ENCODE measurements at places on chromosomes 6 and 20.
A peak's percentile ranks its signal among the peaks of the same experiment; 100 is the strongest.

- DNase-seq = no peak
Observed at GRCh38 chr6:52022675-52023074, 64.7 kb downstream of the PKHD1 start.

DNA sequence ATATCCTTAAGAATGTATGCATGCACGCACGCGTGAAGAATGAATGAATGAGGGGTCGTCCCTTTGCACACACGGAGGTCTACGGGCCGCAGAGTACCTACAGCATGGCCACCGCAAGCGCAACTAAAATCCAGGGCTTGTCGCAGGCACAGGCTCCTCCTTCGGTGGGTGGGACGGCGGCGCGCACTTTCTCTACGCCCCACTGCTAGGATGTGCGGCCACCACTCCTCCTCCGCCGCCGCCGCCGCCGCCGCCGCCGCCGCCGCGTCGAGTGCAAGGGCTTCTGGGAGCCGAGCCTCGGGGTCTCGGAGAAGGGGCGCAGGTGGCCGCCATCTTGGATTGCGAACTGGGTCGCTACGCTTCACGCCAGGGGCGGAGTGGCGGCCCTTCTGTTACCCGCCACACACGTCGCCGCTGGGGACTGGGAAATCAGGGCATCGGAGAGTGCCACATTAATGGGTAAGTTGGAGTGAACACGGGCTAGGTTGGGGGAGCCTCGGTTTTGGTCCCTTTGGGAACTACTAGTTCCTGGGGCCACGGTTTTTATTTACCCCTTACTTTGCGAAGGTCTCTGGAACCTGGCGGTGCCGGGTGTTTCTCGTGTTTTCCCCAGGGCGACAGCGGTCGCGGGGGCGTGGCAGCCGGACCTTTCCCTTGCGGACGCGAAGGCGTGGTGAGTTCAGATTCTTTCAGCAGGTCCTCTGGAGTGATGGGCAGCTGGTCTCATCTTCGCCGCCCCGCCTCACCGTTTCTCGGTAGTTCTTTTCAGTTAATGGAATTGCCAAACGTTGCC is at the start of gene KPNA5:
KPNA5 (plus strand) TSS at position 332 of the 793 bp plus-strand sequence; CDS start at position 456, 124 bp downstream.
- peak; percentile 92 for DNase-seq

GRCh38 chr6:41964201-41964887 is 22.7 kb upstream of the CCND3 start:
- DNase-seq = no peak

GRCh38 chr6:168956141-168956838 is 297.4 kb downstream of the THBS2 start:
- peak; percentile 53 for DNase-seq

DNA sequence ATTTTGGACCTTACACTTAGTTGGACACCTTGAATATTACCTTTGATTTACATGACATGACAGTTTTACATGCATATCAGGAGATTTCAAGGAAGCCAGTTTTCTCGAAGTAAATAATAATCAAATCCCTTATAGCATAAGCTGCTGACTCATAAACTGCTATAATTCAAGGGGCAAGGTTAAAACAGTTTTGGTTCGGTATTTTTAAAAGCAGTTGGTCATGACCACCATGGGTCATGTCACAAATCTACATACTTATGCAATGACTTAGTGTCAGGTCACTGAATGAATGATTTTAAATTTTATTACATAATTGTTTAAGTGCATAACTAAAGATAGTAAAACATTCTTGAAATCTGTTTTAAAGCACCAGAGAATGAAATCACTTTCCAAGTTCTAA is 158.0 kb downstream of the DST start:
- peak; percentile 35 for DNase-seq

DNA sequence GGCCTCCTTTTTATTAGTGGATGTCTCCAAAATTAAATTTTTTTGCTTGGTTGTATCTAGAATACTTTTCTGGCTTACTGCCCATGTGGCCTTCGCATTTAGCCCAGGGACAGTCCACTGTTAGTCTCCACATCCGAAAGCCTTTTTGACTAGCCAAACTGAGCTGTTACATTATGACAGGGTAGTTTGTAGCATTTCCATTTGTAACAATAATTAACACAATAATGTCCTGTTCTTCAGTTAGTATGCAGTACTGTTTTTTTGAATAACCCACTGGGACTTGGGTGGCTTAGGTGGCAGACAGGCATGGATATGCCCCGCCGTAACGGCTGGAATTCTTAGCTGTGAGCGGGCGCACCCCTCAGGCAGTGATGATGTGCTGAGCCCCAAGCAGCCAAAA is 12.7 kb upstream of the BTN3A2 start:
- DNase-seq = no peak

DNA sequence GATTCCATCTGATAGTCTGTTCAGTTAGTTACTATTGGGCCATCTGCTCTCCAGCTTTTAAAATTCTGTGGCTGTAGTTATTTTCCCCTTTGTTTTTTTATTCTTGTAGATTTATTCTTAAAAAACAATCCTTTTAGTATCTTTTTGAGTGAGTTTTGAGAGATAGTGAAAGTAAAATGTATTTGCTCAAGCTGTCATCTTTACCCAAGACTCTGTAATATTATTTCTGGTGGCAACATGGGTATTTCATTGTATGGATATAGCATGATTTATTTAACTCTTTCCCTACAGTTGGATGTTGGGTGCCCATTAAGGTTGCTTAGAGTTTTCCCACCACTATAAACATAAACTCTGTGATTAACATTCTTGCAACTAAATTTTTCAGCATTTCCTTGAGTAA is 24.6 kb downstream of the STK4 start:
- DNase-seq = no peak

GRCh38 chr6:50831186-50831585 is 12.5 kb downstream of the TFAP2B start:
- DNase-seq = no peak

DNA sequence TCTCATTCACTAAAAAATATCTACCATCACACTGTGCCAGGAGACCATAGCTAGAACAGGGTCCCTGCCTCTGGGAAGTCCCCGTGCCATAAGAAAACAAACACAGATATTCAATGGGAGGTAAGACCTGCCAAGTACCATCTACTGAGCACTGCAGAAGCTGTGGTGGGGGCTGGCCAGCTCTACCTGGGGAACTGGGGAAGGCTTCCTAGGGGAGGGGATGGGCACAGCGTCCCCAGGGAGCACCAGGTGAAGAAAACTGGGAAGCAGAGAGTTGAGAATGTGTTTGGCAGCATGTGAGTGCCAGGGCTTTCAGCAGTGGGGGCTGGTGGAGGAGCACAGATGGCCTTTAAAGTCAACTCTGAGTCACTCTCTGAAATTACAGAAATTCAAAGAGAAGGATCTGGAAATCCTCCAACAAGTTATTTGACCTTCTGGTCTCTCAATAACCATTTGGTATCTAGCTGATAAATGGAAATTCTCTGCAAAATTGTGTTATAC is 85.2 kb downstream of the SHLD1 start:
- DNase-seq = peak; percentile 43

DNA sequence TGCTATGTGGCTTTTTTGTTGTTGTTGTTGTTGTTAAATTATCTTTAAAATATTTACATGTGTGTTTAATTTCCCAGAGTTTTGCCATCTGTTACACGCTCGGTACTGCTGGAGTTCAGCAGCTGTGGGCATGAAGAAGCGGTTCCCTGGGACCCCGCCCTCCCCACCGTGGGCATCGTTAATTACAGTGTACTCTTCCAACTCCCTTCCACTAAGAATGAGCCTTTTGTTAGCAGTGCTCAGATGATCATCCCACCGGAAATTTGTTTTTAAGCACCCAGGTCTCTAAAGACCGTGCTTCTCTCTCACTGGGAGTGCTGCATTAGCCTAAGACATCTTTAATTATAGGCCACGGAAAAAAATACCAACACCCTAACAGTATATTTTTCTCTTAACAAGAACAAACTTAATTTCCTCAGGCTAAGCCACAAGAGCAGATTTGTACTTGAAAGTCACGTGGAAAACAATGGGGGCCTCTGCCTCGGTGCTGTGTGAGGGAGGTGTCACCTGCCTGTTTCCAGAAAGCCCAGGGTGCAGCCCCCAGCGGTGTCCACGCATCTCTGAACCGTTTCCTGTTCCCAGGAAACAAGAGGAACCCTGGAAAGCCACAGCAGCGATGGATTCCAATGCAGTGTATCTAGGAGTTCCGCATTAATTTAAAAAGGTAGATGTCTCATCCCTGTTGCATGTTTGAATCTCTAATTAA is 113.3 kb upstream of the FRMD1 start:
- DNase-seq = no peak

DNA sequence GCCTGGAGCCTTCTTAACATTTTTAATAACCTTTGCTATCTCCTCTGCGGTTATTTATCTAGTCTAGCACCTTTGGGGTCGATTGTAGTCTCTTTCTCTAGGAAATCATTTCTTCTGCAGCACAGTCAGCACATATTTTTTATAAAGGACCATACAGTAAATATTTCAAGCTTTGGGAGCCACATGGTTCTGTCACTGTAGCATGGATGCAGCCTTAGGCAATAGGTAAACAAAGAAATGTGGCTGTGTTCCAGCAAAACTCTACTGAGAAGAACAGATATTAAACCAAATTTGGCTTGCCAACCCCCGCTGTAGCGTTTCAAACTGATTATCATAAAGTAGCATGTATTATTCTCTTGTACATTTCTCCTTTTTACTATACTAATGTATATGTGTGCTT is 95.7 kb downstream of the SLC23A2 start:
- no peak for DNase-seq

DNA sequence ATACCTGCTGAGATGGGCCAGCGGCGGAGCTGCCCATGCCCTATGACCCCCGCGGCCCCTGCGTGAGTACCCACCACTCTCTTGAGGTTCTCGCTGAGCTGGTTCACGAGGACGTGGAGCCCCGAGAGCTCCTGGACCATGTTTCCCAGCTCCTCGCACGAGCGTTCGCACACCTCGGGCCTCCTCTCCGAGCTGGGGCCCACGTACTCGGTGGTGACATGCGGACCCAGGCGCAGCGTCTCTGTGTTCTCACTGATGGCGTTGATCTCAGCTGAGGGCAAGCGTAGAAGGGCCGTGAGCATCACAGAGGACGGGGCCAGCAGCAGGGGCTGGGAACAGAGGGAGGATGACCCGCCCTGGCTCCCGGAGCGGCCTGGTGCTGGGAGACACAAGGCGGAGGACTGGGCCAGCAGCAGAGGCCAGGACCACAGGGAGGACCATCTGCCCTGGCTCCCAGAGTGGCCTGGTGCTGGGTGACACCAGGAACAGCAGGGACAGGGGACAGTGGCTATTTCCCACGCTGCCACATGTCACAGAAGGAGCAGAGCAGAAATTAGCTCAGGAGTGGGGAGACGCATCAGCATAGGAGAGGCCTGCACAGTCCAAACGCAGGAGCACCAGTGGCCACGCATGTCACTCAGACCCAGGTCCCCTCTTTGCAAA is 11.8 kb downstream of the THBS2 start:
- no peak for DNase-seq

GRCh38 chr6:29926413-29927274 is 15.7 kb upstream of the HLA-A start:
- no peak for DNase-seq

DNA sequence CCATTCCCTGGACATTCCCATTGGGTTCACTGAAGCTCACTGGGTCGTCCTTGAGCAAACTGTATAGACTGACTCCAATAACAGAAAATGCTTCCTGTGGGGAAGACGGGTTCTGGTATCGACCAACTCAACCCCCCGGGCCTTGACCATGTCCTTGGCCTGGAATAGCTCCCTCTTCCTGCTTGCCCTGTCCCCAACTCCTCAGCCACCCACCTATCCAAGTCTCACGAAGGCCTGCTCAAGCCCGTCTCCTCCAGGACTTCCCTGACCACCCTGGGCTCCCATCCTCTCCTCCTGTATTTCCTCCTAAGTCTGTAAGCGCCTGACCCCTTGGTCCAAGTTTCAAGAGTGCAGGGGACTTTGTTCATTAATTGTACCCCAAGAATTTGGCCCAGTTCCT is 2.8 kb upstream of the HMGA1 start:
- no peak for DNase-seq

GRCh38 chr6:93468291-93468690 is 48.9 kb upstream of the EPHA7 start:
- DNase-seq = peak; percentile 32

- DNase-seq = no peak
Observed at GRCh38 chr6:11162262-11162661, 50.7 kb upstream of the ERVFRD-1 start.

- DNase-seq = no peak
Observed at GRCh38 chr6:33192105-33192646, at the start of gene COL11A2. Gene COL11A2, minus strand, starts transcription at chr6:33192467. Its CDS starts 227 bp downstream, at chr6:33192240.

GRCh38 chr6:158816803-158817727 is 2.1 kb downstream of the EZR start:
- no peak for DNase-seq

DNA sequence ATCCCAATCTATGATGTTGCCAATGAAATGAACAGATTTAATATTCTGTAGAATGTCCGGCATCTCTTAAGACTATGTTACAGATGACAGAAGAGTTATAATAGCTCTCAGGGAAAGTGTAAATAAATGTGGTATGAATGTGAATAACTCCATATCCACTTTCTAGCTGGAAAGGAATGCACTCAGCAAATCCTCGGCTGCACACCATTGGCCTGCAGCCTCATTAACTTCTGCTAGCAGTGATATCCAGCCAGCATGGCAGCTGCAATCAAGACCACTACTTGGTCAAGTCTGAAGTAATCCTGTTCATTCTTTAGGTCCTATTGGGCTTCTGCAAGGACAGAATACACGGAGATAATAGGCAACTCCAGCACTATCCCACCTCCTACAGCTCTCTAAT is 17.3 kb upstream of the MICA start:
- DNase-seq = no peak

GRCh38 chr20:9884666-9885065 is 45.8 kb upstream of the PAK5 start:
- no peak for DNase-seq

GRCh38 chr6:42692137-42692911 is 30.1 kb downstream of the PRPH2 start:
- peak; percentile 50 for DNase-seq

DNA sequence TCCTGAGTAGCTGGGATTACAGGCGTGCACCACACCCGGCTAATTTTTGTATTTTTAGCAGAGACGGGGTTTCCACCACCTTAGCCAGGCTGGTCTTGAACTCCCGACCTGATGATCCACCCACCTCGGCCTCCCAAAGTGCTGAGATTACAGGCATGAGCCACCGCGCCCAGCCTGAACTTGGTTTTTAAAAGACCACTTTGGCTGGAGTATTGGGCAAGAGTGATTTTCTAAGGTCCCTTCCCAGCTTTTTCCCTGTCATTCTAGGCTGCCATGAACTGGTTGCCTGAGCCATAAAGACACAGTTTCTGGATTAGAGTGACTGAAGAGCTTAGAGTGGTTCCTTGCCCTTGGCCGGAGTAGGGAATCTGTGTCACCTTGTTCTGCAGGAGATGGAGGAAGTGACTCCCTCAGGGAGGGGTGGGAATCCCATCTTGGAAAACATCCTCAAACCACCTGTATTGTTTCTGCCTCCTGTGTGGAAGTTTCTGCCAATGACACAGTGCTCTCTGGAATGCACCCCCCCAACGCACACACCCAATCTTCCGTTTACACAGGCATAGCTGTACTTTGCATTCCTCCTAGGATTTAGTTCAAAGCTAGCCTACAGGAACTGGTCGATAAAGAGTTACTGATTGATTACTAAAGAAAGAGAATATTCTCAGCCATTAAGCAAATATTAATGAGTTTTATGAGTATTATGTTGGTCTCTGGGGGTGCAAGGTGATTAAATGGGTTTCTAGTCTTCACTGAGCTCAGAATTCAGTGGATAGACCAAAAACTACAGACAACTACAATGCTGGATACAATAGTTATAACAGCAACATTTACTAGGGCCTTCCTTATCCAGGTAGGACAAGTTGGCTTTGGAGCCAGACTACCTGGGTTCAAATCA is 18.2 kb downstream of the BCL2L1 start:
- peak; percentile 68 for DNase-seq

- DNase-seq = no peak
Observed at GRCh38 chr6:106972500-106972899, 2.0 kb downstream of the CD24 start.
